ENCODE measurements at places on chromosomes 7 and 10.

DNA sequence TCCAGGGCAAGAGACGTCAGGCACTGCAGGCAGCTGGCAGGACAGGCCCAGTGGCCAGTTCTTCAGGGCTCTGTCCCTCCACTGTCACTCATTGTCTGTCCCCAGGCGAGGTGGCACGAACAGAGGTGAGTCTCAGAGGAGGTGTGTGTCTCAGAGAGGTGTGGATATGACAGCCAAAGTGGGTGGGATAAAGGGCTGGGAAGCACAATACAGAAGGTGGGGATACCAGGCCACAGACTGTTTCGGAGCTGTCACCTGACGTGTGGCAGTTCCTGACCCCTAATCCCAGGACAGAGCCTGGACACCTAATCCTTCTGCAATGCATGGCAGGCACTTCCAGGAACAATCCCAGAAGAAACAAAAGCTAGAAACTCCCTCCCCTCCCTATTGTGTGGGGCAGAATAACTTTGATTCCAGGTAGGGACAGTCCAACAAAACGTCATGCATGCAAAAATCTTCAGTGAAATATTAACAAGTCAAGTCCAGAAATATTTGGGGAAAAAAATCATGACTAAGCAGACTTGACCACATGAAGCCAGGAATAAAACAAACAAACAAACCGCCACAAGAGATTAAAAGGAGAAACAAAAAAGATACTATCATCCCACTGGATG lies 11.6 kb downstream of the KLRG2 start:
- DNase-seq: no peak

GRCh38 chr7:130418306-130418705 lies 22.5 kb downstream of the CEP41 start:
- no peak for DNase-seq

DNA sequence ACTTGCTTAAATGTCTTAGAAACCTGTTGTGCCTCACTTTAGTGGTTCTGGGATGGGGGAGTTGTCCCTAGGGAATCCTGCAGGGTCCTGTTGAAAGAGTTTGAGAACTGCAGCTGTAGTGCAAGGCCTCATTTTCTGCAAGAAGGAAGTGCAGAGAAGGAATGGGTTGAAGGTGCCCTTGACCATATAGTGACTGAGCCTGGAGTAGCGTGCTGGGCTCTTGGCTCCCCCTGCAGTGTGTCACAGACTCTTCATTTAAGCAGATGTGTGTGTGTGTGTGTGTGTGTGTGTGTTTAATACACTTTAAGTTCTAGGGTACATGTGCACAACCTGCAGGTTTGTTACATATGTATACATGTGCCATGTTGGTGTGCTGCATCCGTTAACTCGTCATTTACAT lies 92.2 kb downstream of the GRK5 start:
- DNase-seq: peak; percentile 20

- no peak for DNase-seq
These were observed 131.6 kb downstream of the ACTR3B start for GRCh38 chr7:152891160-152891621.

DNA sequence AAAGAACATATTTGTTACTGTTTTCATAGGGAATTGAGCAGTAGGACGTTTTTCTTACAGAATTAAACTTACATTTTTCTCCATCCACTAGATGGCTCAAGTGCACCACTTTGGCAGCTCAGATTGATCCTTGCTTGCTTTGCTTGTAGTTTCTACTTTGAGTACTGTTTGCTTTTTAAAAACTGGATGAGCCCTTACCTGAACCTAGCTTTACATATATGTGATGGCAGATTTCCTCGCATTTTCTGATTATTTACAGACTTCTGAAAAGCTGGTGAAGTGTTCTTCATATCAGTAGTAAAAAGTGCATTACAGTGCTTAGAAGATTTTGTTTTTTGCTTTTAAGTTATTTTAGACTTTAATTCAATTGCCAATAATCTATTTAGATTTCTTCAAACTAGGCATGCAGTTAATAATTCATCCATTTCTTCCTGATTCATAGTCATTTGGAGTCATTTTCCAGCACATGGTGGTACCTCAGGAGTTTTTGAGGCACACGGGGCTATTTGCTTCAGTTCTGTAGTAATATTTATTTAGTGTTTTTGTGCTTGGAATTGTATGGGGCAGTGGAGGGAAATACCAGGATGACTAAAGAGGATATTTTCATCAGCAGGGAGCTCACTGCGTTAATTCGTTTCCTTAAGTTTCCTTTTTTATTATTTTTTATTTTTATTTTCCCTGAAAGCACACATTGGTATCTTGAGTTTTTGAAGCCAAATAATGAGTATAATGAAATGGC lies 57.3 kb downstream of the MAPK8 start:
- DNase-seq: peak; percentile 43

DNA sequence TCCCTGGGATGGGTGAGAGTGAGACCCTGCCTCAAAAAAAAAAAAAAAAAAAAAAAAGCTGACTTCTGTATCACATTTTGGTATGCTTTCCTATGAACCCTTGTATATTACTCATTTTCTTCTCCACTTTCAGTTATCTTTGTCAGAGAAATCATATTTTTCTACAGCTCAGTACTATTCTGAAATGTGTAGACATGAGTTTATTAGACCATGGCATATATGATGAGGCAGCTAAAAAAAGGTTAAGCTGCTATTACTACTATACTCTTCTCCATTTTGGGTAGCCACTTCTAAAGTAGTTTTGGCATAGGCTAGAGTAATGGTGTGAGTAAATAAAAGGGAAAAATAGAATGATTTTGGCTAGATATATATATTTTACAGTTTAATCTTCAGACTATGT lies 53.4 kb downstream of the MLLT10 start:
- DNase-seq: no peak

DNA sequence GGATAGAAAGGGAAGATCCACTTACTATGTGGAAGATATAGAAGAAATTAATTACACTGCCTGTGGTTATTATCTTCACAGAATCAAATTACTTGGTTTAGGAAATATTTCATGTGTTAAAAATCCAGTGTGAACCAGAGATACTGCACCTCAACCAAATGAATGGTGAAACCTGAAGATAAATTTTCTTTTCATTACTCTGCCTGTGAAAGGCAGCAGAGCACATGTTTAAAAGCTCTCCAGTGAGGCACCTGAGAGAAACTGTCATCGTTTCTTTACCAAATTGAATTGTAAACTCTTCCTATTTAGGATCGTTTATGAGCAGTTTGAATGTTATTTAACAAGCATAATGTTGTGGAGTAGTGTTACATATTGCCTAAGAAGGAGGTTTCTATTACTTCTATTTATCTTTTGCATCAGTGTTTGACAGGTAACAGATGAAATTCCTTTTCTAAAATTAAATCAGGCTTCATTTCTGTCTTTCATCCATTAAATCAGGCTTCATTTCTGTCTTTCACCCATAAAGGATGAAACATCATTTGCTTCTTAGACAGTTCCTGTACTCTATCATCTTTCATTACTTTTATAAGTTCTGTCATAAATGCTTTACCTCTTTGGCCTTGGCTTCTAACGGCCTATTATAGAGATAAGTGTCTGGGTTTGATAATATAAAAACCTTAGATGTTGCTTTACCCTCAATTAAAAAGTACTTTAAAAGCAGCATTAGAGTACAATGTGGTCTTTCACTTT lies 266.6 kb downstream of the NXPH1 start:
- DNase-seq: no peak

DNA sequence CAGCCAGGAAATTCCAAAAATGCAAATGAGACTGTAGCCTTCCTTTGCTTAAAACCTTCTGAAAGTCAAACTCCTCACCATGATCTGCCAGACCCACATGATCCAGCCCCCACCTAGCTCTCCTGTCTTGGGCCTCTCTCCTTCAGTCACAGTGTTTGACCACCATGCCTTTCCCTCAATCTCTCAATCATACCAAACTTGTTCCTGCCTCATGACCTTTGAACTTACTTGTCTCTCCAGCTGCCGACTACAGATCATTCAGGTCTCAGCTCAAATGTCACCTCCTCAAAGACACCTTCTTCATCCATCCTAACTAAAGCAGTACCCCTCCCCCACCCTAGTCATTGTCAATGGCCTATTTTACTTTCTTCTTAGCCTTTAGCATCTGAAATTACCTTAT lies 9.3 kb upstream of the ADD3 start:
- no peak for DNase-seq

DNA sequence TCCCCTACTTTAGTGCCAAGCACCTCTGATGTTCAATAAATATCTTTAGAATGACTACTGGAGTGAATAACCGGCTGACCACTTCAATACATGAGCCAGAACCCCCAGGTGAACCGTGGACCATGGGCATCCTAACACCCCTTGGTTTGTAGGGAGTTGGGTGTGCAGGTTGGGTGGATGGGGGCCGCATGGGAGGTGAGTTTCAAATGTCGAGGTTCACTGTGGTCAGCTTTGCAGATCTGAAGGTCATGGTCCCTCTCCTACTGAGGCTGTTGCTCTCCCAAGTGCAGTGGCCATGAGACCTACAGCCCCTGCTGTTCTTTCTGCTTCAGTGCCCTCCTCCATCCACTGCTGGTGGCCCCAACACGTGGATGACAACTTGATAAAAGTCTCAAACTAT lies 178.0 kb upstream of the MKI67 start:
- DNase-seq: no peak

- no peak for DNase-seq
These were observed 31.3 kb upstream of the KIAA1217 start for GRCh38 chr10:24177636-24178035.

DNA sequence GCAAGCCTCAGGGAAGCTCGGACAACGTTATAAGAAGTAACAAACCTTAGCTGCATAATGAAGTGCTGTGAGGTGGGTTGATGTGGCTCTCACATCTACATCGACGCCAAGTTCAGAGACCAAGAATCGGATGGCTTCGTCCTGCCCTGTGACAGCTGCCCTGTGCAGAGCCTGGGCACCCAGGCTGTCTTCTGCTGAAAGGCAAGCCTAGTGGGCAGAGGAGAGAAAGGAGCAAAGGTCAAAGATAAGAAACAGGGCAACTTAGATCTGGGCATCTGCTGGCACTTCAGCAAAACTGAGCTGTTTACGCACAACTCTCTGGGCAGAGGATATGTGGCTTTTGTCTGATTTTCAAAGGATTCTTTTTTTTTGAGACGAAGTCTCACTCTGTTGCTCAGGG lies 6.7 kb downstream of the ANKRD16 start:
- DNase-seq: no peak

- no peak for DNase-seq
These were observed 2.8 kb upstream of the SAP25 start for GRCh38 chr7:100576384-100576993.

GRCh38 chr10:38043516-38043915 lies 33.0 kb downstream of the ZNF33A start:
- peak; percentile 4 for DNase-seq

GRCh38 chr10:48649349-48649944 lies 35.2 kb upstream of the WDFY4 start:
- no peak for DNase-seq

GRCh38 chr10:132488231-132488821 lies 49.3 kb upstream of the INPP5A start:
- no peak for DNase-seq

DNA sequence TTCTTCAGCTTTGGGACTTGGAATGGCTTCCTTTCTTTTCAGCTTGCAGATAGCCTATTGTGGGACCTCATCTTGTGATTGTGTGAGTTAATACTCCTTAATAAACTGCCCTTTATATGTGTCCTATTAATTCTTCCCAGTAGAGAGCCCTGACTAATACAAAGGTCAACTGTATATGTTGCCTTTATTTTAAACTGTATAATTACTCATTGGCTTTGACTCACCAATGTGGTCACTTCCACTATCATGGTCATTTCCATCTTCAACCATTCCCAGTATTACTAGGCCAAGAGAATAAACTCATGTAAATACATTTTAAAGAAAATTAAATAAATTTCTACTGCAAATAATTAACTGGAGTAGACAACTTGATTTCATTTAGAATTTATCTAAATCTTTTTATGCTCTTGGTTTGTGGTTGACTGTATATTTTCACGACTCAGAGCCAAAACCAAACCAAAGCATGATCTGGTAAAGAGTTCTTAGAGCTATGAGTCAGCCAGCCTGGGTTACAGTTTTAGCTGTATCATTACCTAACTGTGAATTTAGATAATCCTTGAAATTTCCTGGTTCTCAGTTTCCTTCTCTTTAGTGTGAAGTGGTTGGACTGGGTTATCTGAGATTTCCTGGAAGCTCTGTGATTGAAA lies 188.4 kb downstream of the PPP1R3A start:
- no peak for DNase-seq

DNA sequence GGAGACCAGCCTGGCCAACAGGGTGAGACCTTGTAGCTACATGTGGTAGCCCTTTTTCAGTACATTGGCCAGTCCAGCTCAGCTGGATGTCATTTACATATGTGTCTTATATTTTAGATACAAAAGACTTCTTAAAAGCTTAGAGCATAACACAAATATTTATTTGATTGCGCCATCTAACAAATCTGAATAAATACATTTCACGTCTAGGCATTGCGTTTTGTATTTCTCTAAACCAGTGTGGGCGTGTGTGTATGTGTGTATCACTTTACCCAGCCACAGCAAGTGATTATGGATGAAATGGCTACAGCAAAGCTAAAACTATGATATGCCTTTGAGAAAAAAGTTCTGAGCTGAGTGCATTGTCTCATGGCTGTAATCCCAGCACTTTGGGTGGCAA lies 14.0 kb downstream of the RABGEF1 start:
- DNase-seq: no peak

DNA sequence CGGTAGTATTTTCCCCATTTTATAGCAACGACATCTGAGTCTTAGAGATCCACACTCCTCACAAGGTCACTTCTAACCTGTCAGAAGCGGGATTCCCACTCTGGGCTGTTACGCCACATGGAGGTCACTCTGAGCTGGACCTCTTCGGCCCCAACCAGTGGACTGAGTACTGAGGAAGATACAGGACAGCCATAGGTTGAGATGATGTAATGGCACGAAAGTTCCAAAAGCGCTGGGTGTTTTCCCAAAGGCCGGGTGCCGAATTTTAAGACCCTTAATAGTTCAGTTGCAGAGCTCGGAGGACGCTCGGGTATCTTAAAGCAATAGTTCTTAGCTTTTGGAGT lies 699 bp downstream of the GHITM start:
- DNase-seq: peak; percentile 23

- no peak for DNase-seq
These were observed 199.6 kb upstream of the HDAC9 start for GRCh38 chr7:18295781-18296423.

DNA sequence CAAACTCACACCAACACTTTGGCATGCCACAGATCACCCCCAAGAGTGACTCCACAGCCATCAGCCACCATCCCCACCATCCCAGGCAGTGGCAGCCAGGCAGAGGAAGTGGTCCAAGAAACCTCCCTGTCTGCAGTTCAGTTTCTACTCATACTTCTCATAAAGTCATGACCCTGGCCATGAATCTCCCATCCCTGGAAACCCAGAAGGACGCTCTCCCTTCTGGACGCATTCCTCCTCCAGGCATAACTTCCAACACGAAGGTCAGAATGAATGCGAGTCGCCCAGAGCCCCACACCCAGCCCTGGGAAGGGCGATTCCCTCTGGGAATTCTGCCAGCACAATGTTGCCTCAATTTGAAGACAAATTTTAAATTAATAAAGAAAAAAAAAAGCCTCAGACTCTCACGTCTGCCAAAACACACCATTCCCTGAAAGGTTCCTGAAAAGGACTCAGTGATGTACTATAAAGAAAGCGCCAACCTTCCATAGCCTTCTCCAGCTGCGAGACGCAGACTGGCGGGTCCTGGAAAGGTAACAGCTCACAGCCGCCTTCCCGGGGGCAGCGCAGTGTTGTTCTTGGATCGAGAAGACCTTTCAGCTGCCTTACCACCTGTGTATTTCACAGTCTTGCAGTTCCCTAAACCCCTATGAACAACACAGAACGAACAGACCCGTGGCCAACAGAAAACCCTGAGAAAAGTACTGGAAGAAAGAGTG lies 307.6 kb downstream of the FRMD4A start:
- DNase-seq: no peak

Measured in CD4-positive, alpha-beta T cell treated with Interleukin-12 subunit alpha and Interleukin-12 subunit beta, for 1 hour (primary cell).